ENCODE measurements at places on chromosomes 1 and 21.

- DNase-seq: no peak
Measured at GRCh38 chr1:117671781-117672501, 66.1 kb downstream of the TENT5C start.

GRCh38 chr1:118773656-118774055, 214.5 kb downstream of the TBX15 start:
- peak; percentile 16 for DNase-seq

DNA sequence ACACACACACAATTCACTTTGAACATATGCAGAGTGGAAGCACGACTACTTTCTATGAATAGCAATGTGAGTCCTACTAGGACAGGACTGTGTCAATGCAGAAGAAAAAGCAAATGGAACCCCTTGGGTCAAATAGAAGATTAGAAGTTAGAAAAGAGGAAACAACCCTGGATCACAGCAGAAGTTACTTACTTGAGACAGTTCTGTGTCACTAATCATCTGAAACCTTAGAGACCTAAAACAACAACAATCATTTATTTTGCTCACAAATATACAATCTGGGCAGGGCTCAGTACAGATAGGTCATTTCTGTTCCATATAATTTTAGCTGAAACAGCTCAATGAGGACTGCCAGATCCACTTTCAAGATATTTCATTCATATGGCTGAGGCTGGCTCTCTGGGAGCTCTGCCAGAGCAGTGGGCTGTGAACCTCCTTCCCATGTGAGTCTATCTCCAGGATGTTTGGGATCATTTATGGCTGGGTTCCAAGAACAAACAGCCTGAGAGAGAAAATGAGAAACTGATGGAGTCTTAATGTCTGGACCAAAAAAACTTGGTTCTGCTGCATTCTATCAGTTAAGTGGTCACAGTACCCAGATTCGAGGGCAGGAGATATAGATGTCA, 42.5 kb upstream of the IL10 start:
- DNase-seq: peak; percentile 48

- peak; percentile 99 for DNase-seq
Measured at GRCh38 chr1:246782120-246782900, 58.1 kb downstream of the SCCPDH start.

DNA sequence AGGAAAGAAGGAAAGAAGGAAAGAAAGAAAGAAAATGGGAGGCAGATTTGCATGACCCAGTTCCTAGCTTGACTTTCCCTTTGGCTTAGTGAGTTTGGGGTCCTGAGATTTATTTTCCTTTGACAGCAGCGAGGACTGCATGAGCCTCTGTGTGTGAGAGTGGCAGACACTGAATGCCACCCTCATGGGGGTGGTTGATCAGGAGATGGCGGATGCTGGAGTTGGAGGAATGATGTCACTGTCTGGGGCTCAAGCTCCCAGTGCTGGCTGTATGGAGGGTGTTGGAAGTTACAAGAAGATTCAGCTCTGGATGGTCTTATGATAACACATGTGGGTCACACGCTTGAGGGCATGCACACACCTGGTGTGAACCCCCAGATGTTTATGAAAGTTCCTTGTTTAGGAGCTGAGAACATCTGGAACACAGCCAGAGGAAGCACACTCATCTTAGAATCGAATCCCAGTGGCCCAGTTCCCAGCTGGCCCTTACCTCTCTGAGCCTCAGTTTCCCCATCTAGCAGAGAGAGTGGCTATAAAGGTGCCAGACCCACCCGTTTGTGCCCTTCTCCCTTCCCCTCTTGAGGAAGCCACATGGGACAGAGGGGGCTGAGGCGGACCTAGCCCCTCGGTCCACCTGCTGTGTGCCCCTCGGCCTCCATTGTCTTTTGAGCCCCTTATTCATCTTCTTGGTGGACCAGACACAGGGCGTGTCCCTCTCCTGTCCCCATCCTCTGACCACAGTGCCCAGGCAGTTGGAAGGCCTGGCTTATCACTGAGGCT, 5.7 kb downstream of the PADI4 start:
- no peak for DNase-seq

DNA sequence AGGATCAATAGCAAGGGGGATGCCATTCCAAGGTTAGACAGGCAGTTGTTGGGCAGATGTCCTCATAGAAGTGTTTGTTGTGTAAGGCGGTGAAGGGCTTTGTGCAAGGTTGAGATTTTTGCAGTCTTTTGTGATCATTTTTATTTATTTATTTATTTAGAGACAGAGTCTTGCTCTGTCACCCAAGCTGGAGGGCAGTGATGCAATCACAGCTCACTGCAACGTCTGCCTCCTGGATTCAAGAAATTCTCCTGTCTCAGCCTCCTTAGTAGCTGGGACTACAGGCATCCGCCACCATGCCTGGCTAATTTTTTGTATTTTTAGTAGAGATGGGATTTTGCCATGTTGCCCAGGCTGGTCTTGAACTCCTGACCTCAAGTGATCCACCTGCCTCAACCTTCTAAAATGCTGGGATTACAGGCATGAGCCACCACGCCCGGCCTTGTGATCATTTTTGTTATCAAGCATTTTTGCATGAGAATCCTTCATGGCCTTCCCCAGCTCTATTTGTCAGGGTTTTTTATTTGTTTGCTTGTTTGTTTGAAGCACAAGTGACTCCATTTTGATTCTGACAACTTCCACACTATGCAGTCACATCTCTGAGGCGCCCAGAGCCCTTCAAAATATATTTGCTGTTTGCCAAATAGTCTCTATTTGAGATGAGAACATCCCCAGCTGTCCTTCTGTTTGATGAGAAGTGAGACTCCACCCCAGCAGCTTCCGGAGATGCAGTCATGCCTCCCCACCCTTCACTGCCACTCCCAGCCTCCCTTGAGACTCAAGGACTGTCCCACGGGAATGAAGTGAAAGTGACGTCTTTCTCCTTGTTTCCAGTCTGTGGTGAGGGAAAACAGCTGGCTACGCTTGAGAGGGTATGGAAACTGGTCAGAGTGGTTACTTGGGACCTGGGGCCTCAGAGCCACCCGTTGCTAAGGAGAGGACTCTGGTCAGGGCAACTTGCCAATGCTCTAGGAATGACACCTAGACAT, 38.0 kb downstream of the TMEM50B start:
- peak; percentile 97 for DNase-seq

- no peak for DNase-seq
Measured at GRCh38 chr1:159612211-159612885, 24.7 kb downstream of the APCS start.

DNA sequence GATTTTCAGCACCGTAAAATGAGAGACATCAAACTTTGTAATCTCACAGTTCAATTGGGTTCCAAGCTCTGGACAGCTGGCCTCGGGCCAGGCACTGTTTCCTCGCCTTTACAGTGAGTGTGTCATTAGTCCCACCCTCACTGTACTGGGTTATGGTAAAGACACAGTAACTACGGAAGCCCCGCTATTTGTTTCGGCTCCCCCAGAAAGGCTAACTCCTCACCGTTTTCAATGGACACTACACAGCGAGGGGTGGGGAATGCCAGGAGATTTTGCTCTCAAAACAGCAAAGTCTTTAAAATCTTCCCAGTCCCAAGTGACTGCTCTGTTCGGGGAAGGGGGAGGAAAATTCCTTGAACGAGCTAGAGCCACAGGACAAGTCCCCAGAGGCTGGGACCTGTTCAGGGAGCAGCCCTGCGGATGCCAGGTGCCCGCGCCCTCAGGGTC, 757 bp upstream of the SPSB1 start:
- no peak for DNase-seq
